ENCODE measurements at places on chromosomes 12 and 14. TPM values are rescaled to one million over a fixed set of nuclear protein-coding genes. Genes with fewer than 3 reads are reported as not detected.

DNA sequence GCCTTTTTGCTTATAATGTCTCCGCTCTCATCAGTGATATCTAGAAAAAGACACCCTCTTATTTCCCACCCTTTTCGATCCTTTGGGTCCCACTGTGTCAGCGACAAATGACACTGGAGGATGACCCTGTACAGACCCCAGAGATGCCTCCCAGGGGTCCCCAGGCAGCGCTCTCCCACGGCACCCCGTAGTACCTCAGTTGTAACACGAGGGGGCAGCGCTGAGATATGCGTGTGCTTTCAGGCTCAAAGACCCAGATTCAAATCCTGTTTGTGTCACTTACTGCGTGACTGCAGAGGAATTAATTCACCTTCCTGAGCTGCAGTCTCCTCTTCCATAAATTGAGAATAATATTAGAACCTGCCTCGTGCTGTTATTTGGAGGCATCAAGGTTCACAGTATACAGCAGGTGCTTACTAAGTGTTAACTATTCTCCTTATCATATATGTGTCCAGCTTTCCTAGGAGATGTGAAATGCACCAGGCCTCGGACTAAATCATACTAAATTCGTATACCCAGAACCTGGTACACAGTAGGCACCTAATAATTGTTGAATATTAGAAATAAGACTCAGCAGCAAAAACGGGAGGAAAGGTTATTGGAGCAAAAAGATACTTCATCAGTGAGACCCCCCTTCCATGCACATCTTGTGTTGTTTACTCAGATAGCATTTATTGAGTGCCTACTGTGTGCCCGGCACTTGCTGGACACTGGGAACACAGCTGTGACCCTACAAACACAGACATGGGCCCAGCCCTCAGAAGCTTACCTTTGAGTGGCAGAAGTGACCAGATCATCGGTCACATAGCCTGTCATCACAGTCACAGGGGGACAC is 99.9 kb downstream of the PHETA1 start:
- no peak for DNase-seq

DNA sequence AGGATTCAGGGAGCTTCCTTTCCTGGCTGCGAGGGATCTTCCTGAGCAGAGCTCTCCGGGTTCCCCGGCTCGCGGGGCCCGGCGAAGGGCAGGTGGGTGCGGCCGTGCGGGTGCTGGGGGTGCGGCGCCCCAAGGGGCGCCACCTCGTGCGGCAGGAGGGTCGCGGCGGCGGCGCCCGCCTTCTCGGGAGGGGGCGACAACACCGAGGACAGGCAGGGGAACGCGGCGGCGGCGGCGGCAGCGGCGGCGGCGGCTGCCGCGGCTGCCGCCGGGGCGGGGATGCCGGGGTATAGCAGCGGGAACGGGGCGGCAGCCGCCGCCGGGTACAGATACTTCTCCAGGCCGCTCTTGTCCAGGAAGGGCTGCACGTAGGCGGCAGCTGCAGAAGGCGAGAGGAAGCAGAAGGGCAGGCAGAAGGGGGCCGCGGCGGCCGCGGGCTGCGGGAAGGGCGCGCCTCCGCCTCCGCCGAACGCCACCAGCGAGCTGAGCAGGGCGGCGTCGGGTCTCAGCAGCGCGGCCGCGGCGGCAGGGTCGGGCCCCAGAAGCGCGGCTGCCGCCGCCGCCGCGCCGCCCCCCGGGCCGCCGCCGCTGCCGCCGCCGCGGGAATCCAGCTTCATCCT is 2.7 kb downstream of the BHLHE41 start:
- no peak for DNase-seq

GRCh38 chr12:82555699-82556098 is 131.0 kb upstream of the TMTC2 start:
- DNase-seq, result no peak

- peak; percentile 51 for DNase-seq
These were observed 87.9 kb downstream of the GAS2L3 start for GRCh38 chr12:100661300-100661951.

LRFN5 gene
- total RNA-seq, result 1.6 TPM

DNA sequence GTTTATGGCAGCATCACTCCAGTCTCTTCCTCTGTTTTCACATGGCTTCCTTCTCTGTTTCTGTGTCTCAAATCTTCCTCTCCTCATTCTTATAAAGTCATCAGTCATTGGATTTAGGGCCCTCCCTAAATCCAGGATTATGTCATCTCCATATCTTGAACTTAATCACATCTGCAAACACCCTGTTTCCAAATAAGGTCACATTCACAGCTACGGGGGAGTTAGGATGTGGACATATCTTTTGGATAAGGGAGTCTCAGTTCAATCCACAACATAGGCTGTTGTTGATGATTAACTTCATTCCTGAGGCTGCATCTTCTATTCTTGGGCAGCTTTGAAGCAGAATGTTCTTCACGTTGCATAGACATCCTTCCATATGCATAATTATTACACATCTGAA is 40.3 kb upstream of the NTF3 start:
- DNase-seq, result peak; percentile 12

DNA sequence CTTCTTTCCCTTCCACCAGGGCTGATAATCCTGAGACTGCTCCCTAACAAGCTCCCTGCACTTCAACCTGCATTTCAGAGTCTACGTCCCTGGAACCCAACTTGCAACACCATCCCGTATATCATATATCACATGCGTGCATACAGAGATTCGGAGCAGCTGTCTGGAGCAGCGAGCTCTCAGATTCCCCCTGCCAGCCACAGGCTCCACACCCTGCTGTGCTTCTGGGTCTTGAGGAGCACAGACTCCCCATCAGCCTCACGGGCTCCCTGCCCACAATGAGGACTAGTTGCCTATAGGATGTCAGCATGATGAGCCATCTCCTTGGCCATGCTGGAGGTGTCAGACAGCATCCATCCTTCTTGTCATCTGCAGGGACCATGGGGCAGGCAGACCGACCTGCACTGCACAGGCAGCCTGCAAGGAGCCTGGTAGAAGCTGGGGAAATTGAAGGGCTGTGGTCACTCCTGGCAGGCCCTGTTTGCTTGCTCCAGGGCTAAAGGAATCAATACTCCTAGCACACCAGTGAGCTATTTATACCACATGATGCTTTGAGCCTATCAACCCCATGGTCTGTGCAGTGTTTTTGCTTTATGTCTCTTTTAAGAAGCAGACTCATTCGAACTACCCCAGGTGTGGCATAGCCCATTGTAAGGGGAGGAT is 19.6 kb upstream of the HDAC7 start:
- DNase-seq, result no peak

GRCh38 chr14:94116701-94117100 is 6.2 kb downstream of the IFI27 start:
- DNase-seq, result no peak

DNA sequence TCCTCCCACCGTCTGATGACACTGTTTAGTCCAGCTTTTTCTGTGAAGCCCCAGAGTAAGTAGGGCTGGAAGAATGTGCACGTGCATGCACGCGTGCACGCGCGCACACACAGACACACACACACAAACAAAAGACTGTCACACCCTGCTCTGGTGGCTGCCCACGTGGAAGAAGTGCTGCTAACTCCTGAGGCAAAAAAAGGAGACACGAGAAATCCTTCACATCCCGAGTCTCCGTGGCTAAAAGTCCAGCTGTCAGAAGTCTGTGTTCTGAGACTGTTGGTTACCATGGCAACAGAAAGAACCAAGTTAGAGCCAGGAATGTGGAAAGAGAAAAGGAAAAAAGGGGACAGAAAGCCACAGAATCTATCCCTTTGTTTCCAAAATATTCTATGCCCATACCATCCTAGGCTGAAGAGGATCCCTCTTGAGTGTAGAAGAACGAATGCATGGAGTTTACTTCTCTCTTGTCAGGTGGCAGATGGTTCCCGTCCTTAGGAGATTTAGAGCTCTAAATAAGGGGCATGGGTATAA is 1.6 kb upstream of the C12orf71 start:
- peak; percentile 56 for DNase-seq

- DNase-seq, result no peak
These were observed 5.6 kb upstream of the SPPL3 start for GRCh38 chr12:120909633-120910298.

DNA sequence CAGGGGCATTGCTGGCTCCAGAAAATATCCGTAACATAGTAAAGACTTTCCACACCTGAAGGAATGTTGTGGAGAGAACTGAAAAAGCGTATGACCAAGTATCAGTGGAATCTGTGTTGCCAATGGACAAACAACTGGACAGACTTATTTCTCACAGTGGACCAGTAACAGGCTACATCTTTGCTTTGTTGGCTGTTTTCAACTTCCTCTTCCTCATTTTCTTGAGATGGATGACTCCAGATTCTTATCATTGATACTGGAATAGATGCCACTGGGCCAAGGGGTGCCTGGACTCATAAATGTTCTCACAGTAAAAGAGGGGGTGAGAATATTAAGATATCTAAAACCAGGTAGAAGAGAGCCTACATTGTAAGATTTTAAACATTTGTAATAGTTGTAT is 6.4 kb downstream of the GAS2L3 start:
- peak; percentile 6 for DNase-seq

NAV3 gene
- 24.1 TPM for total RNA-seq

RD3L gene
- not detected for total RNA-seq

PTPN6 gene
- 5.2 TPM for total RNA-seq

DNA sequence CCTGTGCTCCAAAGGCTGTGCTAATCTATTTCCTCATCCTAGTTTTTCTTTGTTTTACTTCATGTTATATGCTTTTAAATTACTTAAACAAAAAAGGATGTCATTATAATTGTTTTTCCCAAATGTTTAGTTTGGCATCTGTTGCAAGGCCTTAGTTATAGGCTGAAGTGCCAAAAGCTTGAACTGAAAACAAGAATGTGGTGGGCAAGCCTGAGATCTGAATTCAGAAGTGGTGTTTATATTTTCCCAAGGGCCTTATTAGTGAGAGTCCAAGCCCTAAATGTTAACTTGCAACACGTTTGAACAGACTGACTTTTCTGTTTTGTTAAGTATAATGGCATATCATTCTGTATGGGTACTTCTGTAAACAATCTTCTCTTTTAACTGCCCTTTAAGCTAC is 326.8 kb downstream of the CCDC91 start:
- DNase-seq, result no peak

KLRF2 gene
- not detected for total RNA-seq

DNA sequence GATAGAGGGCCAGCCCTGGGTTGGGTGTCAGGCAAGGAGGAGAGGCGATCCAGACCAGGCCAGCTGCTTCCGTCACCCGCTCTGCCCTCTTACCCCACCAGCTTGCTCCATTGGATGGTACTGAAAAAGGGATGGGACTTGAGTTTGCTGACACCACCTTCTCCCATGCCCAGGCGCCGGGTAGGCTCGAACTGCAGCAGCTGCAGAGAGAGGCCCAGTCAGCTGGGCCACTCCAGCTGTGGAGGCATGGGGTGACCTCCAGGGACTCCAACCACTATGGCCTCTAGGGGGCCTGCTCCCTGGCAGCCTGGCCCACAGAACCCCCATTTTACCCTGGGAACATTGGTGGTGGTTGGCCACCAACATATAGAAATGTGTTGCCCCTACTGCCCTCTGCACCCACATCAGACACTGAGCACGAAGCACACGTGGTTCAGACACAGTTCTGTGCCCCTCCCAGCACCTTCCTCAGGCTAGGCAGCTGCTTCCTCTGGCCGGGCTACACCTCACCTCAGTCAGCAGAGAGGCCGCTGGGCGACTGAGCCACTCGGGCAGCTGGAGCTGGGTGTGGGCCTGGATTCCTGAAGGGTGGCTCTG is 16.0 kb downstream of the RPS6KL1 start:
- no peak for DNase-seq

GRCh38 chr12:120649442-120650232 is 9.2 kb downstream of the CABP1 start:
- no peak for DNase-seq

DNA sequence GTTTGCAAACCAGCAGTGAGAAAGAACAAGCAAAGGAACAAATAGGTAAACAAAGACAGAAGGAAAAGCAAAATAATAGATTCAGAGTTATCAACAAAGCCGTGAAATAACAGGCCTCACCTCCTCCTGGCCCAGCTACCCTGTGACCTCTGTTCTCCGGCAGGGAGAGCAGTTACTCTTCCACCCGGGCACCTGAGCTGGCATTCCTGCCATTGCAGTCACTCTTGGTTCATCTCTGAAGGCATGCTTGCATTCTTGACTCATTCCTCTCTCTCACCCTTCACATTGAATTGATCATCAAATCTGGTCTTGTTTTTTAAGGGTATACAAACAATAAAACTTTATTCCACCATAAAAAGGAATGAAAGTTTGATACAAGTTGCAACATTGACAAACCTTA is 95.1 kb downstream of the TTC8 start:
- no peak for DNase-seq

- DNase-seq, result no peak
These were observed 81.2 kb upstream of the ATP2B1 start for GRCh38 chr12:89789862-89790261.

GRCh38 chr12:125593269-125593668 is 528.0 kb downstream of the AACS start:
- DNase-seq, result no peak

USP30 gene
- 15.9 TPM for total RNA-seq

DNA sequence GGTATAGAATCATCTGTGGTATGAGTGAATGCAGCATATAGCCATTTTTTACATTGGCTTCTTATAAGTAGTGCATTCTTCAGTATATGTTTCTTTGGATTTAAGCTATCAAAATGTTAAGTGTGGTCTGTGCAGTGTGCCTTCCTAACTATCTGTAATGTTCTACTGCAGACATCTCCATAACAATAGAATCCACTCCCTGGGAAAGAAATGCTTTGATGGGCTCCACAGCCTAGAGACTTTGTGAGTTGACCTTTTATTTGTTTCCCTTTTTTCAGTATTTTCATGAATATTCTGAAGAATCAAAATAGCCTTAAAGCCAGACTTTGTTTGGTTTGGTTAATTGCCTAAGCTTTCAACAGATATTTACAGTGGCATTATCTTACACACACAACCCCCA is 107.2 kb downstream of the ZFC3H1 start:
- no peak for DNase-seq

DNA sequence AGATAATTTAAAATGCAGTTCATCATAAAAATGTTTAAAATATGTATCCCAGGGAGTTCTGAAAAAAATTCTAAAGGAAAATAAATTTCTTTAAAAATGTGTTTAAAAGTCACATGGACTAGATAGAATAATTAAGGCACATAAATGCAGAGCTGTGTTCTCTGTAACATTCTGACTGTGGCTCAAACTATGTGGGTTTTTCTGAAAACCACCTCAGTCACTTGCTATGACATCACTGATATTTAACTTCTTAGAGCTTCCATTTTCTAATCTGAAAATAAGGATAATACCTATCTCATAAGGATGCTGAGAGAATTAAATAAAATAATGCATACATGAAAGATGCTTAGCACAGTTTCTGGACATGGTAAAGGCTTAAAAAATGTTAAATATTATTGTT is 107.3 kb downstream of the SLC41A2 start:
- no peak for DNase-seq

All from astrocyte (in vitro differentiated cells and primary cell).